ENCODE measurements at places on chromosomes 2 and 18. TPM values are rescaled to one million over a fixed set of nuclear protein-coding genes. Genes with fewer than 3 reads are reported as not detected.

Gene CNTNAP5
- total RNA-seq: not detected

Gene REG3G
- total RNA-seq: not detected

Gene SUMO1
- 192 TPM for total RNA-seq

Gene NPAS2
- 119 TPM for total RNA-seq

Gene CIB4
- not detected for total RNA-seq

Gene CACNB4
- 0.14 TPM for total RNA-seq

Gene MAIP1
- 33.3 TPM for total RNA-seq

Gene LIPG
- total RNA-seq: 0.03 TPM

Gene CRYBA2
- not detected for total RNA-seq

Gene VIT
- not detected for total RNA-seq

Gene POTEC
- not detected for total RNA-seq

Gene TXNDC2
- total RNA-seq: 0.21 TPM

Gene EFHD1
- 1.6 TPM for total RNA-seq

Gene FHOD3
- total RNA-seq: 2.8 TPM

Gene TBR1
- not detected for total RNA-seq

Gene UGT1A3
- total RNA-seq: 0.13 TPM

Gene NEU2
- total RNA-seq: not detected

All from A549 treated with CpdA at 1 μM for 4 hours (cell line).